Common myeloid progenitor, CD34-positive (primary cell): ENCODE measurements at places on chromosomes 2 and 18.

DNA sequence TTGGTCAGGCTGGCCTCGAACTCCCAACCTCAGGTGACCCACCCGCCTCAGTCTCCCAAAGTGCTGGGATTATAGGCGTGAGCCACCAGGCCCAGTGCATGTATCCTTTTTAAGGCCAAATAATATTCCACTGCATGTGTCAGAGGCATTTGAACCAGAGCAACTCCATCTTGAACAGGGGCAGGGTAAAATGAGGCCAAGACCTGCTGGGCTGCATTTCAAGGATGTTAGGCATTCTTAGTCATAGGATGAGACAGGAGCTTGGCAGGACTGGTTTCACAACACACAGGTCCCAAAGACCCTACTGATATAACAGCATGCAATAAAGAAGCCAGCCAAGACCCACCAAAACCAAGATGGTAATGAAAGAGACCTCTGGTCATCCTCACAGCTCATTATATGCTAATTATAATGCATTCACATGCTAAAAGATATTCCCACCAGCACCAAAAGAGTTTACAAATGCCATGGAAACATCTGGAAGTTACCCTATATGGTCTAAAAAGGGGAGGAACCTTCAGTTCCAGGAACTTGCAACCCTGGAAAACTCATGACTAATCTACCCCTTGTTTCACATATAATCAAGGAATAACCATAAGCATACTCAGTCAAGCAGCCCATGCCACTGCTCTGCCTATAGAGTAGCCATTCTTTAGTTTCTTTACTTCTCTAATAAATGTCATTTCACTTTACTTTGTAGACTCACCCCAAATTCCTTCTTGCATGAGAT, 204.6 kb downstream of the RAB3GAP1 start:
- DNase-seq: no peak
- no peak overlapping the region for H3K4me3 ChIP-seq
- H3K27me3 ChIP-seq: no peaks in the 10 kb centered on the region
- H3K36me3 ChIP-seq: no peaks in the 10 kb centered on the region

DNA sequence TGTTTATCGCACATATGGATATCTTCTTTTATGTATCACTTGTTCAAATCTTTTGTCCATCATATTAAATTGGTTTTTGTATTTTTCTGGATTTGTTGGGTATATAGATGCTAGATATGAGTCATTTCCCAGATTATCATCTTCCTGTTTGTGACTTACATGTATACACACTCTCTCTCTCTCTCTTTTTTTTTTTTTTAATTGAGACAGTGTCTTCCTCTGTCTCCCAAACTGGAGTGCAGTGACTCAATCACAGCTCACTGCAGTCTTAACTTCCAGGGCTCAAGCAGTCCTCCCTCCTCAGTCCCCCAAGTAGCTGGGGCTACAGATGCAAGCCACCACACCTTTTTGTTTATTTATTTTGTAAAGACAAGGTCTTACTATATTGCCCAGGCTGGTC, 43.8 kb downstream of the XIRP2 start:
- no peak for DNase-seq
- no peak overlapping the region for H3K4me3 ChIP-seq
- no peaks in the 10 kb centered on the region for H3K27me3 ChIP-seq
- no peak overlapping the region for H3K27ac ChIP-seq
- H3K4me1 ChIP-seq: no peaks in the 10 kb centered on the region
- no peaks in the 10 kb centered on the region for H3K36me3 ChIP-seq

DNA sequence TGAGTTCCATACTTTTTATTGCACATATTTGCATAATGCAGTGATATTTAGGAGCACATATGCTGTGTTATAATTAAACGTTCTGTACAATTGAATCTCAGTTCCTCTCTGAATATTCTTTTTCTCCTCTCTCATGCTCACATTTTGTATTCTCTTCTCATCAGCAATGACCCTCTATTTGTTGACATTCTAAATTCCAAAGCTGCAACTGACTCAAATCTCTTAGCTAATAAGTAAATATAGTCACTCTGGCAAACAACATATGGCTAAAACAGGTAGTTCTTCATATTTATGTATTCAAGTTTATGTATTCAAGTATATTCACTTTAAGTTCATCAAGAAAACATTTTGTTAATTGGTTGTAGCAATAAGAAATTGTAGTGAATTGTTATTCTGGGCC, 907.4 kb upstream of the VRK2 start:
- H3K4me3 ChIP-seq: no peak overlapping the region
- DNase-seq: no peak

DNA sequence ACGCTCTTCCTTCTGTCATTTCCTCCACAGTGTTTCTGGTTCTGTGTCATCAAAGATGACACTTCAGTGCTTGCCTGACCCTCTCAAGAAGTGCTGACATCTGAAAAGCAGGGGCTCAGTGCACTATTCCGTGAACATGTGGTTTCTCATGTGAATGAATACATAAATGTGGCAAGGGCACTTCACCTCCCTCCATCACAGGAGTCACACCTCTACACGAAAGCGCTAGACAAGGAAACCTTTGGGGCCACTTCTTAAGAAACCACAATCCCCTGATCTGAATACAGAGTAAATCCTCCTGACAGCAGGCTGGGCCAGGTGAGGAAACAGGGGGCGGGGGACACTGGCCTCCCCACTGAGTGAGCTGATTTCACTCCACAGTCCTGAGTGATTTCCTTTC, 145.8 kb upstream of the ACAA2 start:
- no peaks in the 10 kb centered on the region for H3K36me3 ChIP-seq
- H3K4me1 ChIP-seq: peaks cover 8% of the 10 kb centered on the region
- H3K4me3 ChIP-seq: no peak overlapping the region
- peaks cover 56% of the 10 kb centered on the region for H3K27me3 ChIP-seq
- DNase-seq: no peak

DNA sequence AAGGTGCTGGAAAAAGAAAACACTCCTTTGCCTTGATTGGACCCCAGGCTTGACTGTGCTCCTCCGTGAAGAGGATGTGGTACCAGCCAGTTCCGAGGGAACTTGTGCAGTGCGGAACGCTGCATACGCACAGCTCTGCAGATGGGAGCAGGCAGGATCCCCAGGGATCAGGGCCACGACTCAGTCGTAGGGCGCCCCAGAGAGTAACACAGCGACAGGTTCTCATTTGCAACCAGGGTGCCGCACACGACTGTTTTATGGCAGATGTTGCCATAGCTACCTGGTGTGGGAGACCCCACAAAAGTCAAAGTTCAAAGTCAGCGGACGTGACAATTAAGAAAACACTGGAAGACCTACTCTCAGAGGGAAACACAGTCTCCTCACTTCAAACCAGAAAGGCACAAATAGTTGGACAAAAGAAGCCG, 779 bp downstream of the MALL start:
- no peaks in the 10 kb centered on the region for H3K4me1 ChIP-seq
- no peak overlapping the region for H3K27ac ChIP-seq
- H3K27me3 ChIP-seq: peaks cover 34% of the 10 kb centered on the region
- no peak overlapping the region for H3K4me3 ChIP-seq
- DNase-seq: no peak

DNA sequence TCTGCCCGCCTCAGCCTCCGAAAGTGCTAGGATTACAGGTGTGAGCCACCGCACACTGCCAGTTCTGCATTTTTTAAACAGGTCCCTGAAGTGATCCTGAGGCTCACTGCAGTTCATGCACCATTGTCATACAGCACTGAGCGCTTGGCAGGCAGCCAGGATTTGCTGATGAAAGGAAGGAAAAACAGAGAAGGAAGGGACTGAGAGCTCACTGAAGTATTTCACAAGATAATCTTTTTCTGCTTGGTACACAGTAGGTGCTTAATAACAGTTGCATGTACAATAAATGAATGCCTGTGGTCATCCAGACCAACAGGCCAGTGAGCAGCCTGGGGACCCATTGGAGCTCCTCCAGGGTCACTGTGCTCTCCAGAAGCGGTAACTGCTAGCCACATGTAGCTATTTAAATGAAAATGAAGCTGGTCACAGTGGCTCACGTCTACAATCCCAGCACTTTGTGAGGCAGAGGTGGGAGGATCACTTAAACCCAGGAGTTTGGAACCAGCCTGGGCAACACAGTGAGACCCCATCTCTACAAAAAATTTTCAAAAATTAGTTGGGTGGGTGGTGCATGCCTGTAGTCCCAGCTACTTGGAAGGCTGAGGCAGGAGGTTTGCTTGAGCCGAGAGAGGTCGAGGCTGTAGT, 33.1 kb upstream of the SMAD7 start:
- H3K27me3 ChIP-seq: no peaks in the 10 kb centered on the region
- H3K4me3 ChIP-seq: no peak overlapping the region
- H3K36me3 ChIP-seq: no peaks in the 10 kb centered on the region
- H3K27ac ChIP-seq: no peak overlapping the region
- DNase-seq: peak; percentile 60

- no peaks in the 10 kb centered on the region for H3K4me1 ChIP-seq
- no peak overlapping the region for H3K4me3 ChIP-seq
- H3K27ac ChIP-seq: no peak overlapping the region
- H3K27me3 ChIP-seq: no peaks in the 10 kb centered on the region
- DNase-seq: no peak
Measured at GRCh38 chr2:220134756-220135534, 507.5 kb downstream of the SLC4A3 start.

GRCh38 chr18:47150824-47151366, 595 bp upstream of the HDHD2 start:
- H3K27me3 ChIP-seq: no peaks in the 10 kb centered on the region
- H3K36me3 ChIP-seq: peaks cover 10% of the 10 kb centered on the region
- DNase-seq: peak; percentile 48
- H3K4me1 ChIP-seq: peaks cover 5% of the 10 kb centered on the region

DNA sequence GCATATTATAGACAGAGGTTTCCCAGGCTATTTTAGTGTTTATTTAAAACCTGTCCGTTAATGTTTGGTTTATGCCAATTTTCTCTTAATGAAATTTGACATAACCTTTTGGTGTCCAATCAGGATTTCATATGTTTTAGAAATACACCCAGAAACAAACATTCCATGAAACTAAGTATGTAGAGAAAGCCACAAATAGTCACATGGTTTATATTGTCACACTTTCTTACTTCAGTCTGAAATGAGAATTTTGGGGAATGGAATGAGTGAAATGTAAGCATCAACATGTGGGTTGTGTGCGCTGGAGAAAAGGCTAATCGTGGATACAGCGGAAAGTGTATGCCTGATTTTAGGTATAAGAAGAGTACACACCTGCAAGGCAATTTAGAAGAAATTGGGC, 277.0 kb upstream of the RAB12 start:
- H3K36me3 ChIP-seq: no peaks in the 10 kb centered on the region
- H3K27me3 ChIP-seq: no peaks in the 10 kb centered on the region
- H3K4me3 ChIP-seq: no peak overlapping the region
- no peak overlapping the region for H3K27ac ChIP-seq
- no peak for DNase-seq
- no peaks in the 10 kb centered on the region for H3K4me1 ChIP-seq

DNA sequence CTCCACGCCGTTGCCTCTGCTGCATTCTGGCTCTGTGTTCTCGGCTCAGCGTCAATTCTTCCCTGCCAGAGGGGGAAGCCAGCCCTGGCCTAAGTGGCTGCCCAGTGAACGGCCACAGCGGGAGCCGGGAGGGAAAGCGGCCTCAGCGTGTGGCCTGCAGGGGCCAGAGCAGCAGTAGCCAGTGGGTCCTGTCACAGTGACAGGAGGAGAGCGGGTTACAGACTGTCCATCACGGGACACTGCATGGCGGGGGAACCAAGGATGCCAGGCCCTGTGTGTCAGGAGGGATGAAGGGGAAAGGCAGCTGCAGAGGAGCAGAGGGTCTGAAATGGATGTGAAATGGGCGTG, 39.7 kb downstream of the PDIA6 start:
- peaks cover 2% of the 10 kb centered on the region for H3K36me3 ChIP-seq
- no peaks in the 10 kb centered on the region for H3K4me1 ChIP-seq
- H3K27me3 ChIP-seq: no peaks in the 10 kb centered on the region
- H3K4me3 ChIP-seq: no peak overlapping the region
- no peak overlapping the region for H3K27ac ChIP-seq
